Activated gamma-delta T cell treated with Interleukin-2 at 50 U/mL for 16 hours (primary cell): ENCODE measurements at places on chromosomes 4 and X.

DNA sequence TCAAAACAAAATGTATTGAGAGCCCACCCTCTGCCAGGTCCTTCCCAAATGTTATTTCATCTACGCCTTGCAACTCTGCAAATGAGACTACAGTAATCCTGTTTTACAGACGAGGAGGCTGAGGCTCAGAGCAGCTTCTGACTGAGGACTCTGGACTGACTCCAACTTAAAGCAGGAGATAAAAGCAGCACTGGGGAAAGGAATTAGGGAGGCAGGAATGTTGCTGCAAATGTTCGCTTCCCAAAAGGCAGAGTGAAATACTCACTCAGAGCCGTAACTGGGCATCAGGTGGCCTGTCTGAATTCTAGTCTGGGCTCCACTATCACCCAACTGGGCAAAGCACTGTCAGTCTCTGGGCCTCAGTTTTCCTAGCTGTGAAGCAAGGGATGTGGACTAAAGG is 94.7 kb upstream of the SRD5A3 start:
- DNase-seq: no peak

GRCh38 chr4:154368060-154368459 is 123.5 kb downstream of the DCHS2 start:
- no peak for DNase-seq

GRCh38 chr4:154433543-154433942 is 58.1 kb downstream of the DCHS2 start:
- DNase-seq: no peak

- no peak for DNase-seq
Measured at GRCh38 chrX:136168929-136169735, 21.8 kb downstream of the FHL1 start.
